ENCODE measurements at places on chromosomes 16 and 17.

- peak; percentile 31 for DNase-seq
These were observed 452 bp downstream of the SLC25A10 start for GRCh38 chr17:81712468-81713003.

DNA sequence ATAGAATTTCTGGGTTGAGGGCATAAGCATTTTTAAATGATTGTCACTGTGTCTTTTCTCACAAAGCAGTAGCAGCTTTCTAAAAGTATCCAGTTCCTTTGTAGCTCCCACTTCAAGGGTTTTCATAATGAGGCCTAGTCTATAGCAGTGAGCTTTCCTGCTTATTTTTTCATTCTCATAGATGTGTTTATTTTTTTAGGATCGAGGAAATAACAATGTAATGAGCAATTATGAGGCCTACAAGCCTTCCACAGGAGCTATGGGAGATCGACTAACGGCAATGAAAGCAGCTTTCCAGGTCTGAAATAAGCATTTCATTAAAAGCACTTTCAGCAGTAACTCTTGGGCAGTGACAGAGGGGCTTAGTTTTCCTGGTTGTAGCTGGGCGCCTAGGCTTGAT lies 10.6 kb upstream of the PSMC5 start:
- no peak for DNase-seq

GRCh38 chr16:5922686-5923085 lies 825.1 kb upstream of the EEF2KMT start:
- no peak for DNase-seq

DNA sequence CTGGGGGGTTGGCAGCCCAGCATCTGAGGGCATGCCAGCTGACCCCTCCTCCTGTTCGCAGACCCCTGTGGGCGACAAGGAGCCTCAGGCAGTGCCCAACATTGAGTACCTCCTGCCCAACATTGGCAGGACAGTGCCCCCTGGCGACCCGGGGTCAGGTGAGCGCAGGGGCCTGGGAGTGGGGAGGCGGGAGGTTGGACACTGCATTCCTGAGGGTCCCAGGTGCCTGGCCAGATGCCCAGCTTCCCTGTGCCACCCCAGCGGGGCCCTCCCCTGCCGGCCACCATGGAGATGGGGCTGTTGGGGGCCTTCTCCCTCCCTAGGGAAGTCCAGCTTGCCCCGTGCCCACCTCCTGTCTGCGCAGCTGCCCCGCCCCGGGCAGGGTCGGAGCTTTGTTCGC lies 70.1 kb downstream of the ARHGAP23 start:
- no peak for DNase-seq

GRCh38 chr16:47581114-47581513 lies 120.0 kb downstream of the PHKB start:
- no peak for DNase-seq

DNA sequence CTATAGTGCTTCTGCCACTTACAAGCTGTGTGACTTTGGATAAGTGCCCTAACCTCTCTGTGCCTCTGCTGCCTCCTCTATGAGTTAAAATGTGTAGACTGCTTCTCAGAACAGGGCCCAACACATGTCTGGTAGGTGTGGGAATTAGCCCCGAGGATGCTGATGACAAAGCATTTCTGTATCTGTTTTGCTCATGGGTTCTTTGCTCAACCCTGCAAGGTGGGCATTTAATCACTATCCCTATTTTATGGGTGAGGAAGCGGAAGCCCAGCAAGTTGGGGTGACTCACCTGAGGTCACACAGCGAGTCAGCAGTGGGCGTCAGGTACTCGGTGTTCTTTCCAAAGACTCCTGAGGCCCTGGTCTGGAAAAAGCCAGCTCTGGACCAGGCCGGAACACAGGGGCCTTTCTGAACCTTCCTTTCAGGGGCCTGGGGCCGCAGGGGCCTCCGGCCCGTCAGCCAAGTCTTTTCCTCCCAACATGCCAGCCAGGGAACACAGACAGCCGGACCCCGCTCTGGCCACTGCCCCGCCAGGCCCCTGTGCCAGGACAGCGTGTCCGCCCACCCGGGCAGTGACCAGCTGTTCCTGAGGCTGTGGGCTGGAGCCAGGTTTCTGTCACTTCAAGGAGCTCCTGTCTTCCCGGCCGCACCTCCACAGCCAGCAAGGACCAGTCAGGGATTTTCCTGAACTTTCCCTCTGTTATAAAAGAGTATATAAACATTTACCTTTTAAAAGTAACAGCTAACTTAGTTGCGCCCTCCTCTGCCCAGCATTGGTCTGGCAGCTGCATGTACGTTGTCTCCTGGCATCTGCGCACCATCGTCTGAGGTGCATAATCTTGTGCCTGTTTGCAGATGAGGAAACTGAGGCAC lies 62.5 kb downstream of the SREBF1 start:
- DNase-seq, result no peak

GRCh38 chr17:77735081-77735565 lies 223.4 kb upstream of the TNRC6C start:
- DNase-seq, result no peak

- peak; percentile 40 for DNase-seq
These were observed 104.7 kb downstream of the UTP18 start for GRCh38 chr17:51365090-51365489.

- DNase-seq, result no peak
These were observed 1.1 kb downstream of the UNC13D start for GRCh38 chr17:75842963-75843576.

- peak; percentile 77 for DNase-seq
These were observed 598 bp downstream of the INPP5K start for GRCh38 chr17:1515640-1516387.

GRCh38 chr16:88504489-88505404 lies 51.7 kb downstream of the ZFPM1 start:
- DNase-seq, result no peak

DNA sequence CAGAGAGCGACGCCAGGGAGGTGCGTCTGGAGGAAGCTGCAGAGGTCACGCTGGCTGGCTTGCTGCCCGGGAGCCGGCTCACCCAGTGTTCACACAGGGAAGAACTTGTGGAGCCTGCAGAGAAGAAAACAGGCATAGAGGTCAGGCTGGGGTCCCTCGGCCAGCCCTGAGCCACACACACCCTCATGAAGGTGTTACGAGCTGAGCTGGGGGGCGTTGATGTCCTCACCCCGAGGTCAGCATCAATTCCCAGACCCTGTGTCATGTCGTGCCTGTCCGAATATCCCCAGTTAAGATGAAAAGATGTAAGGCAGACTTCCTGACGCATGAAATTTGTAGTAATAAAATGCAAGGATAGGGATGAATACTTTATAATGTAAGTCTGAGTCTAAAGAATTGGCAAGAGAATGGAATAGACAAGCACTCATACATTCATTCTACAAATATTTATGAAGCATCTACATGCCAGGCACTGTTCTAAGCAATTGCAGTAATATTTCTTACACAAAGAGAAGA lies 77.1 kb downstream of the USP31 start:
- no peak for DNase-seq

- no peak for DNase-seq
These were observed 47.5 kb downstream of the WNT3 start for GRCh38 chr17:46770818-46771560.

- DNase-seq, result no peak
These were observed 81.1 kb downstream of the FTO start for GRCh38 chr16:53785044-53785443.

Data from inflammatory macrophage (primary cell).